ENCODE measurements at places on chromosomes 13 and 19.

DNA sequence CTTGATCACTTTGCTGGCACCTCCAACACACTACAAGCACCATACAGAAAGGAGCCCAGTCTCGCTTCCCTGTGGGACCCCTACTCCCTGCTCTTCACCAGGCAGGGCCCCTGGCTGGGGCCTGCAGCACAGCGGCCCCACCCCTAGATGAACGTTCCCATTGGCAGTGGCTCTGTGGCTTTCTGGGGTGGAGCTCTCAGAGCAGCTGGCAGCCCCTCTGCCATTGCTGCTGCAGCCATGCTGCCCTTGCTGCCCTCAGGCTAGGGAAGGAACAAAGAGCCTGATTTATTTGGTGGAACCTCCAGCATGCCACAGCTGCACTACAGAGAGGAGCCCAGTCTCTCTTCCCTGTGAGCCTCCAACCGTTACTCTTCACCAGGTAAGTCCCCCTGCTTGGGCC lies 5.8 kb downstream of the SIGLEC6 start:
- no peak for DNase-seq

DNA sequence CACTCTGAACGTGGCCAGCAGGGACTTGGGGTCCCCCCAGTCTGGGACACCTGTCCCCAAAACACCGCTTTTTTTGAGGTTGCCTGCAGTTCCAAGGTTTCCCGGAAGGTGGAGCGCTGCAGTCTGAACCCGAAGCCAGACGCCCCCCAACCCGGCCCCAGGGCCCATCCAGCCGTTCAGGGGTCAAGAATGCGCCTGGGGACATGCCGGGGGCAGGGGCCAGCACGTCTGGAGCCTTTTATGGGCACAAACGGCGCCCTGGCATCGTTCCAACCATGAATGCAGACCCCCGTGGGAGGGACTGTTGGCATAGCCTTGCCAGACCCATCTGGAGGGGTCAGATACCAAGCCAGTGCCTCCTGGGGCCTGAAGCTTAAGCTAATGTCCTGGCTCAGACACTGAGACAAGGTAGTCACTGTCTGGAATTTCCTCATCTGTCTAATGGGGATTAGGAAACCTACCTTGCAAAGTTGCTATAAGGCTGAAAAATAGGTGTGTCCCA lies 6.9 kb downstream of the S1PR5 start:
- no peak for DNase-seq

- DNase-seq = no peak
Measured at GRCh38 chr13:25811506-25811905, 240.3 kb downstream of the SHISA2 start.

- no peak for DNase-seq
Measured at GRCh38 chr19:53057904-53058580, 13.5 kb downstream of the ERVV-2 start.

GRCh38 chr19:4633140-4633967 lies 6.0 kb upstream of the TNFAIP8L1 start:
- no peak for DNase-seq

DNA sequence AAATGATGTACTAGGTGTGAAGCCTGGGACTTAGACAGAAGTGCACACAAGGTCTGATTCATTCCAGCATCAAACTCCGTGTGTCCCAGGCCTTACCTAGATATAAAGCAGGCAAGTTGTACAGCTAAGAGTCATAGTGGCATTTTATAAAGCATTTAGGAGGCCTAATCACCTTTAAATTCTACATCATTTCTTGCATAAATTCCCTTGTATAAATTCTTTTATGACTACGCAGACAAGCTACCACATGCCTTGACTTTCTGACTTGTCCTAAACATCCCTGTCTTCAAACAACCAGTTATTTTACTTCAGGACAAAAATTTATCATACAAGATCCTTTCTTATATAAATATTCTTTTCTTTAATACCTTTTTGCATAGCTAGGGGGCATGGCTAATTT lies 22.5 kb downstream of the TMEM255B start:
- DNase-seq = no peak

DNA sequence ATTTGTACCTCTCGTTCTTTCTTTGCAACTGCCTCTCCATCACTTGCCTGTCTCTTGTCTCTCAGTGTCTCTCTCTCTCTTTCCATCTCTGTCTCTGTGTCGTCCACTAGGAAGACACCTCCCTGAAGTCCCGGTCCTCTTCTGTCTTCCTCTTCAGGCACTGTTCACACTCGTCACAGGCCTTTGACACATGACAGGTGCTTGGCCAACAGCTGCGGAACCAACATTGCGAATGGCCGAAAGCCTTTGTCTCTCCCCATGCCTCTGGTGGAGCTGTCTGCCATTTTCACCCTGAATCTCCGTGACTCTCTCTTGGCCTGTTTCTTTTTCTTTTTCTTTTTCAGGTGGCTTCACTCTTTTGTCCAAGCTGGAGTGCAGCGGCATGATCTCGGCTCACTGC lies 2.8 kb downstream of the HIPK4 start:
- DNase-seq = no peak

GRCh38 chr19:18135712-18136584 lies 17.0 kb upstream of the PIK3R2 start:
- no peak for DNase-seq

DNA sequence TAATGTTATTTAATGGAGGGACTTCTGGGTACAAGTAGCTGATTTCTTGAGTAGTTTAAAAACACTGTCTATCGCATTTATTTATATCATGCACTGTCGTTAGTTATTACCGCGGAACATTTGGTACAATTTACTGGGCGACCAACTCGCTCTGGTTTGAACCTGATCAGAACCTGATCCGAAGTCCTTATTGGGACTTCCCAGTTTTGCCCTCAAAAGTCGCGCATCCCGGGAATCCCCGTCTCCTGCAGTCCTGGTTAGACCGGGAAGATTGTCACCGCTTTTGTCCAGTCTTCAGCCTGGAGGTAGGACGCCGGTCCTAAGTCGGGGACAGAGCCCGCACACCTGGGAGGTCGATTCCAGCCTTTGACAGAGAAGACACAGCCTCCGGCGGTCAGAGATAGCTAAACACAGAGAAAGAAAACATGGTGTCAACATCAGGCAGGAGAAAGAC lies 694 bp downstream of the CLN5 start:
- no peak for DNase-seq

- DNase-seq = peak; percentile 41
Measured at GRCh38 chr19:49434907-49435583, 6.3 kb downstream of the SLC17A7 start.

All from NCI-H1048 (cell line).